NCI-H1694 treated with DMSO at 0.1 percent for 48 hours (cell line): ENCODE measurements at places on chromosomes 2 and 18.

DNA sequence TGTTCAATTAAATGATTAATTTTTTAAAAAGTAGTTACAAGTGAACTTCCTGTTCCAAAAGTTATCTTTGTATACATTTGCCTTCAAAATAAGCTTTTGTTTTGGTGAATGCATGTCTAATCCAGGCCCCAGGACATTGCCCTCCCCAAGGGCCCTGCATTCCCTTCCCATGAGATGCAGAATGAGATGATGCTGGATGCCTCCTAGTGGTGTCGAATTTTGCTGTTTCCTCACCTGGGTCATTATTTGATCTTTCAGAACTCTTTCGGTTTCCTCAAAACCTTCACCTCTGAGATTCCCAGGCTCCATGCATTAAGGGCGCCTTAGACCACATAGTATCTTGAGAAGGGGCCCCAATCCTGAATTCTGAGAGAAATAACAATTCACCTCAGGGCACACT, 728.8 kb downstream of the CNTNAP5 start:
- no peak for DNase-seq

DNA sequence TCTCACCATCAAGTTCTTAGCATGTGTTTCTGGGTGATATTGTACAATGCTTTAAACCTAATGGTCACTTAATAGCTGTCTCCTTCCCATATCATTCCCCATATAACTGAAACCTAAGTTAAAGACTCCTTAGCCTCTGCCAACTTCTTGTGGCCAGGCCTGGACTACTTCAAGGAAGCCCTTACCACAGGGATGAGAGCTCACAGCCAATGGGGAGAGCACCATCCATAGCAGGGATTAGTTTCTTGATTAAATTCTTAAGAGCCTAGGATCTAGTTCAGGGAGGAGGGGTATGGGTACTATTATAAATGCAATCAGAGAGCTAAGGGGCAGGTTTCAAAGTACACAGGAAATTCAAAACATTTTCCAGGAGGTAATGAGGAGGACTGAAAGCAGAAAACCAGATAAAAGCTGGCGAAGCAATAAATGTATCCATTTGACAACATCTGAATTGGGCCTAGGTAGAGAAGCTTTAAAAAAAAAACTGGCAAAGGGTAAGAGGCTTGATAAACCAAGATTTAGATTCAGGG, 34.8 kb upstream of the IHH start:
- DNase-seq = no peak

GRCh38 chr2:28496781-28497180, 921 bp downstream of the PLB1 start:
- DNase-seq = no peak

- no peak for DNase-seq
These were observed 26.2 kb downstream of the CREG2 start for GRCh38 chr2:101361121-101361520.
